ENCODE measurements at places on chromosomes 4 and X.

DNA sequence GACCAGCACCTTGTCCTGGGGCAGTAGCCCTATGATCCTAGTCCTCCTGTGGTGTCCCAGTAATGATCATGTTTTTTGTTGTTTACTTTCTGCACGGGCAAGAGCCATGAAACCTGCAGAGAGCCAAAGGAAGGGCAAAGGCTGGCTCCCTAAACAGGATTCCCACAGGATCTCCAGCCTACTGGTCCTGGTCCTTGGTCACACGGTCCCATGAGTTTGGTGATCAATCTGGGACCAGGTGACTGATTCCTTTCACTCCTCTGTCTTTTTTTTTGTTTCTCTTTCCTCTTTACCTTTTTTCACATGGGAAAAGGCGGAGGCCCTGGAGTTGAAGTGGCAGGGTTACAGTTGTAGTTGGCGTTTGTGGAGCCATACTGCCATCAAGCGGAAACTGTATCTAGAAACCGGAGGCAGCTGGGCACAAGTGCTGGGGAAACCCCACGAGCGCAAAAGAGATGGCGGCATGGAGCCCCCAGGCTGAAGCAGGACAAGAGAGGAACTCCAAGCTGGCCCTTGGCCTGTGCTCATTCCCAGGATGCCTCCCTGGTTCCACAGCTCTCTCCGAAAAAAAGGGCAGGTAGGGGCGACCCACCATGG is 34.6 kb downstream of the NBDY start:
- peak; percentile 46 for DNase-seq

DNA sequence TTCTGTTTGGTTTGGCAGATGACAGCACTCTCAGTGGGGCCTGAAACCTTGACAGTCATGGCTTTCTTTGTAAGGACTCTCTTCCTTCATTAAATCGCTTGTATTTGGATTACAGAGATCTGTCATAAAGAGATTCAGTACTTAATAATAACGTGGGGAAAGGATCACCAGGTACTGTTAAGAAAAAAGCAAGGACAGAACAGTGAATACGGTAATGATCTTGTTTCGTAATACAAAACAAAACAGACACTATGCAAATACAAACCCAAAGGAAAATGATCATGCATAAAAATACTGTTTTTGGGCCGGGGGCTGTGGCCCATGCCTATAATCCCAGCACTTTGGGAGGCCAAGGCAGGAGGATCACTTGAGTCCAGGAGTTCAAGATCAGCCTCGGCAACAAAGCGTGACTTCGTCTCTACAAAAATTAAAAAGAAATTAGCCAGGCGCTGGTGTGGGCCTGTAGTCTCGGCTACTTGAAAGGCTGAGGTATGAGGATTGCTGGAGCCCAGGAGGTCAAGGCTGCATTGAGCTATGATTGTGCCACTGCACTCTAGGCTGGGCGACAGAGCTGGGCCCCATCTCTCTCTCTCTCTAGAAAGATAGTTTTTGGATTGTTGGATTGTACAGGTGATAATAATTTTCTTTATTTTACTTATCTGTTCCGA is 64.6 kb downstream of the TRAPPC11 start:
- DNase-seq, result no peak

- DNase-seq, result peak; percentile 29
Measured at GRCh38 chr4:14168919-14169318, 541.4 kb upstream of the BOD1L1 start.

DNA sequence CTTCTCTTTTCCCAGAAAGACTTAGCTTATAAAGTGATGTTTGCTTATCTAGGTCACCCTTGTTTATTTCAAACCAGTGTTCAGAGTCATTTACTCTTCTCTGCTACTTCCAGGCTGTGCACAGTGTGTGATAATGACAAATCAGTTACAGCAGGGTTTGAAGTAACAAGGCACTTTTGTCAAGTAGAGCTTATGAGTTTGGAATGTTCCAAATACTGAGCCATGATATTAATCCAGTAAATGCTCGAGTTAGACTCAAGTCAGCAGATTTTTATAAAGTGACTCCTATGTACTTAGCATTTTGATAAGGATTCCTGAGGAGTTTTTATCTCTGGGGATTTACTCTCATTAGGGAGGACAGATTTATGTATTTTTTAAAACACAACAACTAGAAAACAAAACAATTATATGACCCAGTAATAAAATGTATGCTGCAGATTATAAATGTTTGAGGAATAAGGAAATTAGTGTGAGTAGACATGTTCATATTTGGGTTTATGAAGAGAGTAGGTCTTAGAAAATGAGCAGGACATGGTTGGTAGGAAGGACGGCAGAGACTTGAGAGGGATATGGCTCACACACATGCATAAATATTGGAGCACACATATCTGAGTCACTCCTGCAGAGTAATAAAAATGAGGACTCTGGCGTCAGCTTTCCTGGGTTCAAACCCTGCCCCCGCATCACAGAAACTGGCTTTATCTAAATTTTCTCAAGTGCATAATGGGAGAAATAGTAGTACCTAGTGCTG is 271.2 kb downstream of the FBXO8 start:
- no peak for DNase-seq

DNA sequence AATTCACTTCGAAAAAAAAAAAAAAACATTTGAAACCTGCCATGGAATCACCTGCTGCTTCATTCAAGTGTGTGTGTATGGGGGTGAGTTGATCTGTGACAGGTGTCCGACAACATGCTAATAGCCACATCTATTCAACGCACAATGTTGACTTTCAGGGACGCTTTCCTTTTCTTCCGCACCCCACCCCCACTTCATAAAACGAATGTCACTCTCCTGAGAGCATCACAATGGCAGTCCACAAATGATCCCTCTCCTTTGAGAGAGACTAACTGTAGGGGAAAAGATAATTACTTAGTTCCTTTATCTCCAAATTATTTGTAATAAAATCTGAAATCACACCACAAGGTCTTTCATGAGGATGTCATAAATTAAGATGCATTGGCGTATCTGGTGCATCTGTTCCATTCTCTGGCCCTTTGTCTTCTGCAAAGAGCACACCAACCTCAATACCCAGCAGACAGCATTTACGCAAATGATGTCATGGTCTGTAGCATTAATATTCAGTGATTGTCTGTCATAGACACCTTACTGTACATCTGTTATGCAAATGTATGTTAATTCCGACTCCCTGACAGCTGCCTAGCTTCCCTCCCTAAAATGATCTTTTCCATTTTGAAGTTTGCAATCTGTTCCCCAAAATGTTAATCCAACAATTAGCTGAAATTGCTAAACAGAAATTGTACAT is 640.0 kb upstream of the BOD1L1 start:
- DNase-seq, result no peak

- no peak for DNase-seq
Measured at GRCh38 chr4:155545456-155545855, 121.2 kb upstream of the GUCY1A1 start.

DNA sequence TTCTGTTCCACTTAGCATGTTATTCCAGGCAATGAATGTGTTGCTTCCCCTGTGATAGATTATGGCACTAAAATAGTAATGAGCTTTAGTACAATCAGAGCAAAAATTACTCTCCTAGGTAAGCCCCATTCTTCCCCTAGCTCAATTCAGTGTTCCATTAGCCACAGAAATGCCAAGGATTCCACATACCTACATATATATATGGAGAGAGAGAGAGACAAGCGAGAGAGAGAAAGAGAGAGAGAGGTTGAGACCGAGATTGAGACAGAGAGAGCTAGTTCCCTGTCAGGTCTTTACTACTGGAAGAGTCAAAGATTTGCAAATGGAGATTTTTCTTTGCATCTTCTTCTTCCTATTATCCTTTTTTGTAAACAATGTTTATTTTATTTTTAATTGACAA is 8.7 kb downstream of the LIMCH1 start:
- no peak for DNase-seq
